ENCODE measurements at places on chromosomes 7 and 10.

DNA sequence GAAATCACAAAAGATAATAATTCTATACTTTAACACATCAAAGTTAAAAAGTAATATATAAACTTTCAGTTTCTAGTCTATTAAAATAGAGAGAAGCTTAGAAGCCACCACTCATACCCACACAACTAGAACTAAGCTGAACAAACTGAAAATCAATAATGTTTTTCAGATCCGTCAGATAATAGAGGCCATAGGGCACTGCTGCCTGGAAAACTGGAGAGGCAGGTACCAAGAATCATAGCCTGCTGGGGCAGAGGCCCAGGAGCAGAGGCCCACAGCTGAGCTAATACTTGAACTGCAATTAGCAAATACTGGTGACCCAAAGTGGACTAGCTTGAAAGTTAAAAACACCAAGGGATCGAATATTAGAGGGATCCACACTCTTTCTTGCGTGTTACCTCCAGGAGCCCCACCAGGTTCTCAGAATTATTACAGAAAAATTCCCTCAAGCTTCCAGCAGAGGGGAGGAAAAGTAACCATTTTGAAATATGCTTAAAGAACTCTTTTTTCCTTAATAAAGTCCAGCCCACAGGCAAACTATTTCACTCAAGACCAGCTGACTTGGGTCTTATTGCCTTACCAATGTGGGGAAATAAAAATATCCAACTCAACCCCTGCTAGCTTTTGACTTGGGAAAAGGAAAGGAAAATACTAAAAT lies 774.1 kb upstream of the IGFBP3 start:
- no peak for DNase-seq

DNA sequence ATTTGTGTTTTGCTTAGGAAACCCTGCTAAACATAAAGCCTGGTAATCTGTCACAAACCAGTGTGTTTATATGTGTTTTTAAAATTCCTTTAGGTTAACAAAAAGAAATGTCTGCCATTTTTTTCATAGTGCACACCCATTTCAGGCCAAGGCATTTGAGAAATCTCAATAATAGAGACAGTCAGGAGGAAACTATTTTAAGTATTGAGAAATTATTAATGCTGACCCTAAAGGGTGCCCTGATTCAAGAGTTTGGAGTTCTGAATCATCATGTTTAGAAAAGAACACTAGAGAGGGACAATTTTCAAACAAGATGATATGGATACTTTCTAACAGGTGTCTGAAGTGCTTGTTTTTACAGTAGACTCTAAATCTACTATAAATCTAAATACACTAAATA lies 28.7 kb downstream of the MALRD1 start:
- no peak for DNase-seq

- DNase-seq: no peak
Observed at GRCh38 chr7:55457801-55458200, 92.7 kb downstream of the LANCL2 start.

DNA sequence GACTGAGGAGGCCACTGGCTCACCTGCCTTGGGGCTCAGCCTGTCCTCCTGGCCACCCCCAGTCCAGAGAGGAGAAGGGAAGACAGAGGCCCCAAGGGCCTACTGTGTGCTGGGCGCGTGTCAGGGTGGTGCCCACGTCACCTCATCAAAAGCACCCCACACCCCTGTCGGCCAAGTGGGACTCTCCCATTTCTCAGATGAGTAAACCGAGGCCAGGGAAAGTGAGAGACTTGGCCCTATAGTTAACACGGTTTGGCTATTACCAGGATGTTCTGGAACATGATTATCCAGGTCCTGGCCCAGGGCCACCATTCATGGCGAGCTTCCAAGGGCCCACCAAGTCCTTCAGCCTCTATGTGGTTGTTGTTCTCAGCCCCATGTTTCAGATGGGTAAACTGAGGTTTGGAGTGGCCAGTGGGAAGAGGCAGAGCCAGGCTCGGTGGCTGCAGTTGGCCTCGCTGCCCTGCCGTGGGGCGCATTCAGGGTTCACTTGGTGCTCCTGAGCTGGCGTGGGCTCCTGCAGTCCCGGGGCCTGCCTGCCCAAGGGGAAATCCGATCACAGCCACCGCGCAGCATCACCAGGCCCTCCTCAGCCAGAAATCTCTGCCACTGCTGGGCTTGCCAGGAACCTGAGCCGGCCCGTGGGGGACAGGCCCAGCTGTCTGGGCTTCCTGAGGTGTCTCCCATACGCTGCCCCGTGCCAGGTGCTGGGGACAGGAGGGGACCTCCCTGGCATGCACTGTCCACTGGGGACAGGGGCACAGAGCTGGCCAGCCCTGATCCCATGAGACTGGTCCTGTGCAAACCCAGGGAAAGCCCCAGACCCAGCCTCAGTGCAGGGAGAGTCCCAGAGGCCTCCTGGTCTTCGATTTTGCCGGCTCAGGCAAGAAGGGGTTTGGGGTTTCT lies 117.7 kb upstream of the TNRC18 start:
- no peak for DNase-seq

GRCh38 chr7:2804227-2804763 lies 39.8 kb downstream of the GNA12 start:
- peak; percentile 30 for DNase-seq

DNA sequence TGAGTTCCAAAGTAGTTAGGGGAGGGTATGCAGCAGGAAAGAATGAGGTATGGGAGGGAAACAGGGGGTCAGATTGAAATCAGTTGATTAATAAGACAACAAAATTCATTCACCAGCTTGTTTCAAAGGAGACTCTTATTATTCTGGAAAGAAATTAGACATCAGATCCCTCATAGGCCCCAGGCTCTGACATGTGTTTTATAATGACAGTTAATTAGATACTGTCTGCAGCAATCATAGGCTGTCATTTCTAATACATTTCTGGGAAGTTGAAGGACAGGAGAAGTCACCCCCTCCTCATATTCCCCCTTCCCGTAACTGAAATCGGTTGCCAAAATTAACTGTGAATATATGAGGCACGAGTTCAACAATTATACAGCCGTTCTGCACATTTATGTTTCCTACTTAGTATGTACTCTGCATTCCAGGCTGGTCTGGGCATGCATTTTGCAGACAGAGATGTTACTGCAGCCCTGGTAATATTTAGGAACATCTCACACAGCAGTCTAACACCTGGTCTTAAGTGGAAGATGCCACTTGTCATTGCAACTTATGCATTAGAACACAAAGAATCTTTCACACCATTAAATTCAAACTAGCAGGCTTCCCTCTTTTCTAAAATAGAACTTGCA lies 355.2 kb upstream of the LRGUK start:
- DNase-seq: no peak

DNA sequence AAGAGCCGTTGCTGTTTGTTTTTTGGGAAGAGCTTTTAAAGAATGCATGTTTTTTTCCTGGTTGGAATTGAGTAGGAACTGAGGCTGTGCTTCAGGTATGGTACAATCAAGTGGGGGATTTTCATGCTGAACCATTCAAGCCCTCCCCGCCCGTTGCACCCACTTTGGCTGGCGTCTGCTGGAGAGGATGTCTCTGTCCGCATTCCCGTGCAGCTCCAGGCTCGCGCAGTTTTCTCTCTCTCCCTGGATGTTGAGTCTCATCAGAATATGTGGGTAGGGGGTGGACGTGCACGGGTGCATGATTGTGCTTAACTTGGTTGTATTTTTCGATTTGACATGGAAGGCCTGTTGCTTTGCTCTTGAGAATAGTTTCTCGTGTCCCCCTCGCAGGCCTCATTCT lies 31.6 kb downstream of the PFKFB3 start:
- DNase-seq: no peak

DNA sequence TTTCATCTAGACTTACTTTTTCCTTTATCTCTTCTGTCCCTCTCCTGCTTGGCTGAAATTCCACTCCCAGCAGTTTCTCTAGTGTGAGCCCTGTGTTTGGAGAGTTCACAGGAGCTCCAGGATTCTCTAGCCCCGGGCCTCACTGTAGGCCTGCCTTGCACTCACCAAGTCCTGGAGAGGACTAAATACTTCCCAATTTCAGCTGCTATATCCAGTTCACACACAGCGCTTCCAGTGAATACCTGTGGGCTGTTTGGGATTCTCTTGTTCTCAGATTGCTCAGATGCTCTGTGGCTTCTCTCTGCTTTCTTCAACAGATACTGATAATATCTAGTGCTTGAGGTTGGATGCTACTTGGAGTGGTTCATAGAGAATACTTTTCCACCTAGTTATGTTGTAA lies 46.0 kb downstream of the MINPP1 start:
- DNase-seq: no peak

DNA sequence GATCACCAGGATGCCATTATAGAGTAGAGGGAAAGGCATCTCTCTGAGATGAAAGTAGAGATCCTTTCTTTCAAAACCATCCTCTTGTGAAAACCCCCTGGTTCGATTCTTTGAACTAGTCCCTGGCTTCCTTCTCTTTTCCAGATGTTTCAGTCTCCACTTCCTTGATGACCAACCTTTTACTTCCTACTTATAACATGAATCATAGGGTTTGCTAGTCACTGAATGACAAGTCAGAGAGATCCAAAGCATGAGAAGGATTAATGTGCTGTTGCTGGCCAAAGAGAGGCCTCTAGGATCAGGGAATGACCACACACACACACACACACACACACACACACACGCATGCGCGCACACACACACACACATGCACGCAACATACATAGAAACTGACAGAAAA lies 161.1 kb upstream of the FRMD4A start:
- no peak for DNase-seq

All from NAMALWA (cell line).